Lower lobe of right lung (tissue), 2 donors: ENCODE measurements at places on chromosomes 12 and 14. TPM values are rescaled to one million over a fixed set of nuclear protein-coding genes. Genes with fewer than 3 reads are reported as not detected.

The RITA1 gene
- 14.2 TPM for total RNA-seq

DNA sequence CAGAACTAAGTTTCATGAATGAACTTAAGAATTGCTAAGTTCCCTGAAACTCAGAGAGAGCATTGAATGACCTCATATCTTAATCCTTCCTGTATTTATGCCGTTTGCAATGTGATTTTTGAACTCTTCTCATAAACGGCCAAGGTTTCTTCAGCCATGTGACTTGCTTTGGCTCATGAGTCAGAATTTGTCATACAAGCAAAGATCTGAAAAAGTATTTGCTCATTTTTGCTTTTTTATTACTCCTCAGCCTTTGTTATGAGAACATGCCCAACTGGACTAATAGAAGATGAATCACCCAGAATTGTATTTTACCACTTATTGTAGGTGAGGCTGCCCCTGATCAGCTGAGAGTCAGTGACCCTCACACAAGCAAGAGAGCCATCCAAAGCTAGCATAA lies 693.8 kb downstream of the BCL11B start:
- no peaks in the 10 kb centered on the region for H3K4me1 ChIP-seq
- peaks cover 4% of the 10 kb centered on the region for H3K27me3 ChIP-seq
- H3K27ac ChIP-seq, result no peak overlapping the region
- no peak overlapping the region for H3K4me3 ChIP-seq

DNA sequence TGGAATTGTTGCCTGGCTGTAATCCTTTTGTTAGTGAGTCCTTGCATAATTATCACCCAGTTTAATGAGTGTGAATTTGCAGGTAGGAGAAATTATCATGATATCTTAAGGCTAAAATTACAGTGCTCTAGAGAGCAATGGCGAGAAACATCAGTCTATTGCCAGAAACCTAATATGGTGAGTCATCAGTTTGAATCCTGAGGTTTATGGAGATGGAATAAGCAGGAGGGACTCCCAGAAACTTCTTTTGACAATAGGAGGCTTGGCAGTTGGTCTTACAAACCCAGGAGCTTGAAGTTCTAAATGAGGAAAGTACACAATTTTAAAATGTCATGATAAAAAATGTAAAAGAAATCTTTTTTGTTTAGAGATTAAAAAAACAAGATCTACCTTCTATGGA lies 31.5 kb upstream of the CRADD start:
- no peaks in the 10 kb centered on the region for H3K27me3 ChIP-seq
- no peak overlapping the region for H3K27ac ChIP-seq

DNA sequence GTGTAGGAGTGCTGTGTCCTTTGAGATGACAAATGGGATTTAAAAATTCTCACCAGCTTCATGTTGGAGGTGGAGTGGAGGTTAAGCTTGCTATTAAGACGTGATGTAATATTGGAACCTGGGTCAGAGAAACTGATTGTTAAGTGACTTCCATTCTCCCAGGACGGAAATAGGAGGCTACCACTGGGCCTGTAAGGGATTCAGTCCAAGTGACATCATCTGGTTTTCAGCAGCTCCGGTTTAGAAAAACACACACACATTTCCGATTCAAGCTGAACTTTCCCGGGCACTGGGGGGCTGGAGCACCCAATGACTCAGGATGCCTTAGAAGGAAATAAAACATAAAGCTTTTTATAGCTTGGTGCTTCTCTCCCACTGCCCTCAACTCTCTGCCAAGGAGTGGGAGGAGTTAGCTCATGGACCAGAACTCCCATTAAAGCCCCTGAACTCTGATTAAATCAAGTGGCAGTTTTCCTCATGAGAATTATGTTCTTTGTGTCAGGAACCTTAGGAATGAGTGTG lies 12.4 kb downstream of the CALM1 start:
- H3K27ac ChIP-seq, result peak overlapping the region; percentile 53
- no peak overlapping the region for H3K4me3 ChIP-seq
- H3K27me3 ChIP-seq, result no peaks in the 10 kb centered on the region
- peaks cover 17% of the 10 kb centered on the region for H3K4me1 ChIP-seq
- no peak for DNase-seq

DNA sequence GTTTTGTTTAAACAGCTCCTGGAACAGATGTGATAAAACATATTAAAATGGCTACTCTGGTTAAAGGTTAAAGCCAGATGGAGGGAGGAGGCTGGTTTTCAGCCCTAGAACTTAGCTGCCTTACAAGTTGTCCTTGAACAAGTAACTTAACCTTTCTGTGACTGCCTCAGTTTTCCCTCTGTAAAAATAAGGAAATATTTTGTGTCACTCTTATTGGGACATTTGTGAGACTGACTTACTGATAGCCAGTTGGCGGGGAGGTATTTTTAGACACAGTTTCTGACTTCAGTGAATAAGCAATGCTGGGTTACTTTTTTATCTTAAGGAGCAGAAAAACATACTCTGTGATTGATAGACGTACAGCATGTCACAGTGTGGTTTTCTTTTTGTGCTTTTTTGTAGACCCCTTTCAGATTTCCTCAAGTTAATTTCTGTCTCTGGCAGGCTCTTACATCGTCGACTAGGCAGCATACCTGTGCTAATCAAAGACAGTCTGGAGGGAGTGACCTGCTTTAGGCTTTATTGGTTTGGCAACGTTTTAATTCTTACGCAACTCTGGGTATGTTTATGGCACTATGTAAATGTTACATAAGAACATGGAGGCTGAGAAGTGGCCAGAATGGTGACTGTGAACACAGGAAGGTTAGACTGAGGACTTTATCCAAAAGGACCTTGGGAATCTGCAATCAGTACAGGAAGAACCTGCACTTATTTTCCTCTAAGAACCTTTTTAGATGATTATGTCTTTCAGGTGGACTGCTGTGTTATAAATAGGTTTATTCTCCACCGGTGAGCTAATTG lies 3.3 kb downstream of the ACVR1B start:
- no peaks in the 10 kb centered on the region for H3K36me3 ChIP-seq
- H3K27me3 ChIP-seq, result no peaks in the 10 kb centered on the region
- no peak for DNase-seq
- peak overlapping the region; percentile 25 for H3K27ac ChIP-seq
